ENCODE measurements at places on chromosomes 16 and 17. TPM values are rescaled to one million over a fixed set of nuclear protein-coding genes. Genes with fewer than 3 reads are reported as not detected.

Gene CTRB2
- not detected for total RNA-seq

Gene CDH3
- 3.9 TPM for total RNA-seq

Gene NME3
- not detected for total RNA-seq

Gene IGF2BP1
- 1.6 TPM for total RNA-seq

Gene TAC4
- total RNA-seq, result not detected

Gene POLR2C
- 240 TPM for total RNA-seq
